ENCODE measurements at places on chromosomes 13 and 19. TPM values are rescaled to one million over a fixed set of nuclear protein-coding genes. Genes with fewer than 3 reads are reported as not detected.
A peak's percentile ranks its signal among the peaks of the same experiment; 100 is the strongest.

DNA sequence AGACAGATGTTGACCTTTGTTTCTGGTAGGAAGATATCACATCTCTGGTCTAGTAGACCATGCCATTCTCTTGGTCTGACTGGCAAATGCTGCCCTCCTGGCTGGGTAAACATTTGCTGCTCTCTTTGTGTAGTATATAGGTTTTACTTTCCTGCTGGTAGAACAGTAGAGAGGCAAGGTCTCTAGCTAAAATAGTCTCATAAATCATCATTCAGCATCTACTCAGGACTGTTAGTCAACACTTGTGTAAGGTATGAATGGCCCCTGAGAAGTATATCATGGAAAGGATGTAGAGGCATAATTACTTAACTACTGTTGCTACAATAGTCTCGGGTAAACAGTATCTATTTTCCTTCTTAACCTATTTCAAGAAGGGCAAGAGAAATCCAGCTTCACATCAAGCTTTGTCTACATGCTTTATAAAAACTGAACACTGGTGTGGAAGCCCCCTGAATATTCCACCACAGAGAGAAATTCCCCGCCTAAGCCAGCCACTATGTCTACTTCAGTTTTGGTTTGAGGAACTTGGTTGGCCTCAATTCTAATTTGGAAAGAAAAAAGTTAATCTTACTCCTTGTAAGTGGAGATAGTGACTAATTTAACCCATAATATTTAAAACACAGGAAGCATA lies 18.4 kb upstream of the MYCBP2 start:
- DNase-seq = no peak
- H3K4me3 ChIP-seq = no peak overlapping the region
- peaks cover 4% of the 10 kb centered on the region for H3K4me1 ChIP-seq
- no peak overlapping the region for H3K27ac ChIP-seq

GRCh38 chr13:79932556-79932955 lies 408.4 kb downstream of the SPRY2 start:
- no peak overlapping the region for H3K27ac ChIP-seq
- no peak for DNase-seq

- peaks cover 18% of the 10 kb centered on the region for H3K4me1 ChIP-seq
- peaks cover 4% of the 10 kb centered on the region for H3K36me3 ChIP-seq
- H3K4me3 ChIP-seq = peak overlapping the region; percentile 76
- DNase-seq = peak; percentile 54
Measured at GRCh38 chr13:71866335-71867130, 471 bp downstream of the DACH1 start.

- H3K4me1 ChIP-seq = peaks cover 4% of the 10 kb centered on the region
- H3K36me3 ChIP-seq = peaks cover 22% of the 10 kb centered on the region
- H3K27ac ChIP-seq = no peak overlapping the region
- H3K4me3 ChIP-seq = no peak overlapping the region
- DNase-seq = no peak
Measured at GRCh38 chr13:48985756-48986155, 10.0 kb downstream of the FNDC3A start.

DNA sequence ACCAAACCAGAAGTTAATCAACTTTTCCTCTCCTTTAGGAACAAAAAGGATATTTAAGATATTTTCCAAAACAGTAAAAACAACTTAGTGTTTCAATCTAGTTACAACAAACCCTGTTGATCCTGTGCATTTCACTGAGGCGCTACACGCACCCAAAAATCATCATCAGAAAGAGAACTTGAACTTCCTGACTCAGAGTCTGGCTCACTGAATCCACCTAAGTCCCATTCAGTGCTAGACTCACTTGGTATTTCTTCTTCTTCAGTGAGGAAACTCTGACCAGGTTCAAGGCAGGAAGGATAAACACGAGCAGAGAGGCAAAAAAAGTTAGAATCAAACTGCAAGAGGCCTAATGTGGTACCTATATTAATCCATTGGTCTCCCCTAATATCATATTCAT lies 2.2 kb downstream of the KBTBD6 start:
- peak overlapping the region; percentile 71 for H3K27ac ChIP-seq
- peak overlapping the region; percentile 98 for H3K4me3 ChIP-seq
- H3K27me3 ChIP-seq = no peaks in the 10 kb centered on the region
- peaks cover 22% of the 10 kb centered on the region for H3K36me3 ChIP-seq
- no peak for DNase-seq

DNA sequence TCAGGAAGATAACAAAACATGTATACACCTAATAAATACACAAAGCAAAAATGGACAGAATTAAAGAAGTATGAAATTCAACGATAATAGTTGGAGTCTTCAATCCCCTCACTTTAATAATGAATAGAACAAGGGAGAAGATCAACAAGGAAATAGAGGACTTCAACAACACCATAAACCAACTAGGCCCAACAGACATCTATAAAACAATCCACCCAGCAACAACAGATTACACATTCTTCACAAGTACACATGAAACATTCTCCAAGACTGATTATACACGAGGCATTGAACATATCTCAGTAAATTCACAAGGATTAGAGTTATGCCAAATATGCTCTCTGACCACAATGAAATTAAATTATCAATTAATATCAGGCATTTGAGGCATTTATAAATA lies 185.5 kb upstream of the NBEA start:
- H3K4me3 ChIP-seq = no peak overlapping the region
- no peaks in the 10 kb centered on the region for H3K27me3 ChIP-seq
- H3K4me1 ChIP-seq = no peaks in the 10 kb centered on the region
- H3K27ac ChIP-seq = no peak overlapping the region
- H3K36me3 ChIP-seq = no peaks in the 10 kb centered on the region
- DNase-seq = no peak

PBX4 gene
- 46.1 TPM for total RNA-seq

CGB7 gene
- total RNA-seq = not detected
